Activated T-cell treated with anti-CD3 and anti-CD28 coated beads, Interleukin-2, amount 50 U/mL, for 72 hours (primary cell): ENCODE measurements at places on chromosomes 5 and 9.
A peak's percentile ranks its signal among the peaks of the same experiment; 100 is the strongest.

DNA sequence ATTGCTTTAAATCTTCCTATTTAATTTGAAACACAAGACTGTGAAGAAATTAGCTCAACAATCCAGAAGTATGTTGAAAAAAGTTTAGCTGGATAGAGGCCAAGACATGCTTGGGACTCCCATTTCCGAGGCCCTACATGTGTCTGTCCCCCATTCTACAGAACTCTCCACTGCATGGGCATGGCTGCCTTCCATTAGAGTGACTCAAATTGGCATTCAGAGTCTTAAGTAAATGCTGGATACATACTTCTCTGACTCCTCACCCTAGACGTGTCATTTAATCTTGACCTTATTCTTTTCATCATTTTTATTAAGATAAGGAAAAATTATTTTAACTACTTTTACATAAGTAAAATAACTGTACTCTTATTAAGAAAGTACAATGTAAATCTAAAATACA lies 530.4 kb upstream of the CDH9 start:
- no peak overlapping the region for H3K27ac ChIP-seq
- no peaks in the 10 kb centered on the region for H3K36me3 ChIP-seq
- no peaks in the 10 kb centered on the region for H3K27me3 ChIP-seq
- H3K4me3 ChIP-seq, result no peak overlapping the region

DNA sequence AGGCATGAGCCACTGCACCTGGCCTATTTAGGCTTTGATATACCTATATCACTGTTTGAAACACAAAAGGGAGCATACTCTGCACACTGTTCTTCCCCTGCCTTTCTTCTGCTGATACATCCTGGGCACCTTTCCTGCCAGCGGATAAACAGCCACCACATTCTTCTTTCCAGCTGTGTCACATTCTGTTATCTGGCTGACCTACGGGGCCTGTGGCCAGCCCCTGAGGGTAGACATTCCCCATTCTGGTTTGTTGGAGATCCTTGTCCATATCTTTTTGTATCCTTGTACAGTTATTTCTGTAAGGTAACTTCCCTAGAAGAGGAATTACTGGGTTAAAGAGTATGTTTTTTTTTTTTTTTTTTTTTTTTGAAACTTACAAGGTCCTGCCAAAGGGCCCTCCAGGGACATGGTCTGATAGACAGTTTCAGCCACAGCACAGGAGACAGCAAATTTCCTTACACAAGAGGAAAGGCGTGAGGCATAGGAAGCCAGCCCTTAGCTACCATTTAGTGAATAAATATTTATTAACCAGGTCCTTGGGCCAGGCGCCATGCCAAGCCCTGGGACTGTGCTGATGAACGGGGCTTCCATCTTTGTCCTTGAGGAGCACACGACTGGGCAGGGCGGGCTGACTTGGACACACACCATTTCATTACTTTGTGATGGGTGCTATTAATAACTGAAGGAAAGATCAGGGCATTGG lies 57.8 kb downstream of the ERGIC1 start:
- H3K4me1 ChIP-seq, result peaks cover 2% of the 10 kb centered on the region
- H3K36me3 ChIP-seq, result no peaks in the 10 kb centered on the region
- H3K27ac ChIP-seq, result no peak overlapping the region
- DNase-seq, result no peak
- H3K27me3 ChIP-seq, result no peaks in the 10 kb centered on the region
- no peak overlapping the region for H3K4me3 ChIP-seq

DNA sequence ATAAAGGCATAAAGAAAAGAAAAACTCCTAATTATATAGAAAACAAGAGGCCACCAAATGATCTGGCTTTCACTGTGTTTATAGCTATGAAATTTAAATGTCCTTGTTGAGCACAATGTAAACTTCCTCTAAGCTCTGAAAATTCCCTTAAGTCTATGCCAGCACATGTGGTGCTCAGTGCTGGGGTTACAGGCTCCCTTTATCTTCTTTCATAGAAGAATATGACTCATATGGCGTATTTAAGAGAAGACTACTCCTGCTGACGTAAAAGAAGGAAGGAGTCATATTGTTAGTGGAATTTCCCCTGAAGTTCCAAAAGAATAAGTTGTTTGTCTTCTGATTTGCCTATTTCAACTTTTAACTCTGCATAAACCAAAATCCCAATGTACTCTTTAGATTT lies 30.4 kb downstream of the RNF145 start:
- DNase-seq, result peak; percentile 38
- H3K4me1 ChIP-seq, result peaks cover 95% of the 10 kb centered on the region
- H3K27me3 ChIP-seq, result no peaks in the 10 kb centered on the region
- peak overlapping the region; percentile 76 for H3K4me3 ChIP-seq

- no peaks in the 10 kb centered on the region for H3K36me3 ChIP-seq
- H3K27me3 ChIP-seq, result no peaks in the 10 kb centered on the region
Measured at GRCh38 chr9:81083067-81083466, 606.3 kb downstream of the TLE1 start.

- peaks cover 75% of the 10 kb centered on the region for H3K4me1 ChIP-seq
- peaks cover 6% of the 10 kb centered on the region for H3K36me3 ChIP-seq
- H3K27ac ChIP-seq, result peak overlapping the region; percentile 63
- DNase-seq, result no peak
- H3K27me3 ChIP-seq, result no peaks in the 10 kb centered on the region
- H3K4me3 ChIP-seq, result peak overlapping the region; percentile 24
Measured at GRCh38 chr9:83698976-83699585, 8.7 kb downstream of the UBQLN1 start.

DNA sequence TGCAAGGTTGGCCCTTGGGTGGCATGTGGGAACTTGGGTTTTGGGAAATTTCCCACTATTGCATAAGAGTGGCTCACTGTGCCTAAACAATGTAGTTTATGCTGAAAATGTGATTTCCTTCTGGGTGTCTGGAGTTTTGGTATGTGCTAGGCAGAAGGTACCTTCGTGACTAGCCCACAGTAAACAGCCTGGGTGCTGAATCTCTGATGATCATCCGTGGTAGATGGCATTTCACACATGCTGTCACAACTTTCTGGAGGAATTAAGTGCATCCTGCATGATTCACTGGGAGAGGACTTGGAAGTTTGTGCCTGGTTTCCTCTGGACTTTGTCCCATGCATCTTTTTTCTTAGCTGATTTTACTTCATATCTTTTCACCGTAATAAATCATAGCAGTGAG lies 64.5 kb downstream of the LNPEP start:
- H3K27ac ChIP-seq, result no peak overlapping the region
- H3K36me3 ChIP-seq, result peaks cover 11% of the 10 kb centered on the region
- peaks cover 6% of the 10 kb centered on the region for H3K4me1 ChIP-seq
- no peak for DNase-seq
- no peak overlapping the region for H3K4me3 ChIP-seq

DNA sequence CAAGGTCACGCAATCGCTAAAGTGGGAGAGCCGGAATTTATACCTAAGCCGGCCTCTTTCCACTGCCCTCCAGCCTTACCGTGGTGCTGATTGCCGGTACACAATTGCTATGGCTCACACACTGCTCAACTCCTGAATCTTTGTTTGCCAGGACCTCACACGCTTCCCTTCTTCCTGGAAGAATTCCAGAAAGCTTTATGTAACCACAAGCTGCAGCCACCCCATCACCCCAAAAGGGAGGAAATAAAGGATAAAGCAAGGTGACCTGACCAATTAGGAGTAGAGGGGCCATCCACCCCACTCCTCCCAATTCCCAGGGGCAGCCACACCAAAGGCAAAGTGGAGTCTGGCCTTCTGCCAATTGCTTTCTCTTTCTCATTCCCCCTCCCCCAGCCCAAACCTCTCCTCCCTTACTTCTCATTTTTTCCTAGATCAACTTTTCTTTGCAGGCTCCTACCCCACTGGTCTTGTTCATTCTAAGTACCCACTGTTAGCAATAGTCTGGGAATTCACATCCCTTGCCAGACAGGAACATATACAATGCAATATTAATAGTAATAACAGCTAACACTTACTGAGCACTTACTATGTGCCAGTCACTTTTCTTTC lies 18.0 kb upstream of the CDC23 start:
- DNase-seq, result no peak
- peaks cover under 1% of the 10 kb centered on the region for H3K36me3 ChIP-seq
- no peak overlapping the region for H3K27ac ChIP-seq
- H3K27me3 ChIP-seq, result peaks cover 8% of the 10 kb centered on the region

- no peaks in the 10 kb centered on the region for H3K4me1 ChIP-seq
- no peaks in the 10 kb centered on the region for H3K27me3 ChIP-seq
- DNase-seq, result no peak
- no peak overlapping the region for H3K4me3 ChIP-seq
- peaks cover 22% of the 10 kb centered on the region for H3K36me3 ChIP-seq
Measured at GRCh38 chr5:173123416-173123815, 20.9 kb upstream of the BNIP1 start.

- DNase-seq, result no peak
- no peaks in the 10 kb centered on the region for H3K4me1 ChIP-seq
- H3K36me3 ChIP-seq, result no peaks in the 10 kb centered on the region
- H3K27ac ChIP-seq, result no peak overlapping the region
- H3K4me3 ChIP-seq, result no peak overlapping the region
- H3K27me3 ChIP-seq, result no peaks in the 10 kb centered on the region
Measured at GRCh38 chr9:70971723-70972122, 149.7 kb downstream of the TRPM3 start.

DNA sequence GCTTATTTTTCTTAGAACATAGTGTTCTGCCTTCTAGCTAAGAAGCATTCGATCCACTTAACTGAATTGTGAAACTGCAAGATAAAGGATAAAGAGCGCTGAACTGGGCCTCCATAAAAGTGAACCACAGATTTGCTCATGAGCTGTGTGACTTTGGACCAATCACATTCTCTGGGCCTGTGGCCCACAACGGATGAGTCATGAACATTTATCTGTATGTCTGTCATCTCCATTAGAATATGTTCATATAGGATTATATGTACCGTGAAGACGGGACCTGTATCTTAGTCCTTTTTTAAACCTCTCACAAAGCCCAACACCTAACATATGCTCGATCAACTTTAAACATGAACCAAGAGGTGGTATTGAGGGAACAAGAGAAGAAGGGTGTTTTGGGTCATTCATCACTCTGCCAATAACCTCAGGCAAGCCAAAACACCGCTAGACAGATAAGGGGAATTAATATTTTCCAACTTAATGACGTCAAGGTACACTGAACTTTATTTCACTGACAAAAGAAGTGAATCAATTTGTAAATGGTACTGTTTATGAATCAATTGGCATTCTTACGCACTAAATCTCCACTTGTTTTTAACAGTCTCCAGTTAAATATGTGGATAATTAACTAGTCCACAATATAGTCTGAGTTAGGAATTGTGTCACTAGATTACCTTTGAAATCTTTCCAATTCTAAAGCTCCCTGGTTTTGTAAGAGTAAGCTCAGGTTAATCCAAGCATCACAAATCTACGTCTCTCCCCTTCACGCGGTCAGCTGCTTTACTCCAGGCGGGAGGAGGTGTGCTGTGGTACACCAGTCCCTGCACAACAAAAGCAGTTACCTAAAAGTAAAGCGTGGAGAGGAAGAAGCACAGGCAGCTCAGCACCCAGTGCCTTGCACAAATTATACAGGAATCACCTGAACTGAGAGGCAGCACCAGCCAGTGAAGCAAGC lies 1.6 kb downstream of the TMEM245 start:
- H3K27me3 ChIP-seq, result no peaks in the 10 kb centered on the region
- H3K4me1 ChIP-seq, result peaks cover 67% of the 10 kb centered on the region
- DNase-seq, result peak; percentile 66
- peaks cover 2% of the 10 kb centered on the region for H3K36me3 ChIP-seq
- peak overlapping the region; percentile 93 for H3K27ac ChIP-seq

GRCh38 chr9:12814877-12815237 lies 40.0 kb downstream of the LURAP1L start:
- no peak for DNase-seq
- H3K27me3 ChIP-seq, result no peaks in the 10 kb centered on the region
- no peak overlapping the region for H3K27ac ChIP-seq
- no peaks in the 10 kb centered on the region for H3K4me1 ChIP-seq
- H3K4me3 ChIP-seq, result no peak overlapping the region

DNA sequence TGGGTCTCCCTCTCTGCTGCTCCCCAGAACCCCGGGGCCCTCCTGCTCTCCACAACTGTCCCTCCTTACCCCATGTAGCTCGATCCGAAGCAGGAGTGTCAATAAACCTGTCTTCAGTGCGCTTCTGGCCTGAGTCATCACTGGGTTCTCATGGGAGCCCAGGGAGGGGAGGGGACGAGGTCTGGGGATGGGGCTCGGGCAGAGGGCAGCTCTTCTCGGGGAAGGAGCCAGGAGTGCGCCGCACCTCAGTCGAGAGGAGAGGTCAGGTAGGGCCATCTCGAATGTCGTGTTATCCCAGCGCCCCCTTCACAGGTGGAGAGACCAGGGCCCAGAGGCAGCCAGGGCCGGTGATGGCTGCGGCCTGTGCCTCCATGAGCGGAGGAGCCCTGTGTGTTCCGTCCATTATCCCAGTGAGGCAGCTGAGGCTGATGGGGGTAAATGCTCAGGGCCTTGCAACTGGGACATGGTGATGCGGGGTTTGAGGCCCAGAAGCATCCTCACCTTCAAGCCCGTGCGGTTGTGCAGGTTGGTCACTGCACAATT lies 52.1 kb downstream of the LRSAM1 start:
- no peaks in the 10 kb centered on the region for H3K27me3 ChIP-seq
- no peaks in the 10 kb centered on the region for H3K4me1 ChIP-seq
- H3K27ac ChIP-seq, result no peak overlapping the region
- DNase-seq, result no peak
- H3K4me3 ChIP-seq, result no peak overlapping the region

DNA sequence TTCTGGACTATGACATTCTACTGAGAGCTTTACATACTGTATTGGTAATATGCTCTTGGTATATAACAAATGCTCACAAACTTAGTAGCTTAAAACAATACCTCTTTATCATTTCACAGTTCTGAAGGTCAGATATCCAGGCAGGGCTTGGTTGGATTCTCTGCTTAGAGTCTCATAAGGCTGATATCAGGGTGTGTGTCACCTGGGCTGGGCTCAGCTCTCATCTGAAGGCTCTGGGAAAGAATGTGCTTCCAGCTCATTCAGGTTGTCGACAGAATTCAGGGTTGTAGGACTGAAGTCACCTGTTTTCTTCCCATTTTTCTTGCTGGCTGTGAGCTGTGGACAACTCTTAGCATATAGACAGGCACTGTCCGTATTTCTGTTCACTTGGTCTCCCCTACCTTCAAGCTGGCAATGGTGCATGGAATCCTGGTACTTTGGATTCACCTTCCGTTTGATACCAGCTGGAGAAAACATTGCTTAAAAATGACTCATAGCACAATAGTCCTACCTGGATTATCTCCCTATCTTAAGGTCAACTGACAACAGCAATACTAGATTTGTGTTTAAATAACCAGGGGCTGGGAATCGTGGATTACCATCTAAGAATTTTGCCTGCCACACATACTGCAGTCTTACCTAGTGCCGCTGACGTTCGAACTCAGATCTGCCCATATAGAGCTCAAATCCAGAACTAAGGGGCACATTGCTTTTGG lies 69.2 kb downstream of the RCL1 start:
- peaks cover 18% of the 10 kb centered on the region for H3K36me3 ChIP-seq
- H3K27me3 ChIP-seq, result no peaks in the 10 kb centered on the region
- no peak for DNase-seq
- peaks cover 31% of the 10 kb centered on the region for H3K4me1 ChIP-seq
- no peak overlapping the region for H3K4me3 ChIP-seq

- H3K27me3 ChIP-seq, result no peaks in the 10 kb centered on the region
- no peak for DNase-seq
Measured at GRCh38 chr9:104144336-104144735, 50.2 kb downstream of the SMC2 start.
